ENCODE measurements at places on chromosomes 2 and 18.
A peak's percentile ranks its signal among the peaks of the same experiment; 100 is the strongest.

DNA sequence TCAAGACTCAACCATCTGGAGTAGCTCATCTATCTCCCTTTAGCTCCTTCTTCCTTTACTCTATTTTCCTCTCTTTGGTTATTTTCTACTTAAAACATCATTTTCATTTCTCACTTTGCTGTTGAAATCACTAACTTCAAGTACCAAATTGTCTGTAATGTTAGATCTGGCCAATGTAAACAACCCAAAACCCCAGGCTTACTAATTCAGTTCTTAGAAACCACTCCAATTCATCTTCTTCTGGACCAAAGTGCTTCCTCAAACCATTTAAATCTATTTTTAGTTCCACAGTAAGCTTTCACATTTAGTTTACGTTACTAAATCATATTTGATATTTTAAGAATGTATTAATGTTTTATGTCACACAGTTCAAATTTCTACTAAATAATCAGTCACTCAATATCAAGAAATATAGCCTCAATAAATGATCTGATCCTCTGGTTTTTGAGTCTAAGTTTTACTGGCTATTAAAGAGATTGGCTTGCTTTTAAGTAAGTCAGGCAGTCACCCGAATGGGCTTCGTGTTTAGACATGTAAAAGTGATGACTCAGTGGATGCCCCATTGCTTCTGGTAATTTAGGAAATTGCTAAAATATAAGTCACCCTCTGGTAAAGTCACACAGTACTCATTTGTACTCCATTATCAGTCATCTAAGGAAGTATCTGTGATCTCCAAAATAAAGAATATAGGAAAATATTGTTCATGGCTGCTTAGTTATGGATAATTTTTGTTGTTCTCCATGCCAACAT, 527.2 kb upstream of the SOX11 start:
- DNase-seq: no peak

- H3K36me3 ChIP-seq: no peaks in the 10 kb centered on the region
- H3K27me3 ChIP-seq: no peaks in the 10 kb centered on the region
- H3K27ac ChIP-seq: no peak overlapping the region
- DNase-seq: no peak
Observed at GRCh38 chr2:25105336-25106085, 62.9 kb downstream of the POMC start.

- no peaks in the 10 kb centered on the region for H3K27me3 ChIP-seq
- no peak overlapping the region for H3K27ac ChIP-seq
- H3K36me3 ChIP-seq: no peaks in the 10 kb centered on the region
Observed at GRCh38 chr2:98293931-98294687, 52.1 kb upstream of the CNGA3 start.

- no peak overlapping the region for H3K27ac ChIP-seq
- DNase-seq: no peak
- no peaks in the 10 kb centered on the region for H3K4me1 ChIP-seq
Observed at GRCh38 chr18:70335892-70336726, 47.3 kb downstream of the SOCS6 start.

GRCh38 chr2:157789933-157790511, 86.1 kb downstream of the ACVR1 start:
- no peaks in the 10 kb centered on the region for H3K27me3 ChIP-seq
- H3K4me1 ChIP-seq: peaks cover 34% of the 10 kb centered on the region
- H3K36me3 ChIP-seq: no peaks in the 10 kb centered on the region

- no peaks in the 10 kb centered on the region for H3K4me1 ChIP-seq
- no peak overlapping the region for H3K4me3 ChIP-seq
- no peak for DNase-seq
Observed at GRCh38 chr2:193334401-193334800, 1139.7 kb upstream of the TMEFF2 start.

GRCh38 chr18:23230686-23231085, 95.4 kb downstream of the CABLES1 start:
- no peak for DNase-seq
- H3K4me1 ChIP-seq: peaks cover 48% of the 10 kb centered on the region
- H3K27ac ChIP-seq: peak overlapping the region; percentile 53
- H3K36me3 ChIP-seq: no peaks in the 10 kb centered on the region

Data from upper lobe of left lung (tissue), 6 donors.